ENCODE measurements at places on chromosomes 3 and 15.

DNA sequence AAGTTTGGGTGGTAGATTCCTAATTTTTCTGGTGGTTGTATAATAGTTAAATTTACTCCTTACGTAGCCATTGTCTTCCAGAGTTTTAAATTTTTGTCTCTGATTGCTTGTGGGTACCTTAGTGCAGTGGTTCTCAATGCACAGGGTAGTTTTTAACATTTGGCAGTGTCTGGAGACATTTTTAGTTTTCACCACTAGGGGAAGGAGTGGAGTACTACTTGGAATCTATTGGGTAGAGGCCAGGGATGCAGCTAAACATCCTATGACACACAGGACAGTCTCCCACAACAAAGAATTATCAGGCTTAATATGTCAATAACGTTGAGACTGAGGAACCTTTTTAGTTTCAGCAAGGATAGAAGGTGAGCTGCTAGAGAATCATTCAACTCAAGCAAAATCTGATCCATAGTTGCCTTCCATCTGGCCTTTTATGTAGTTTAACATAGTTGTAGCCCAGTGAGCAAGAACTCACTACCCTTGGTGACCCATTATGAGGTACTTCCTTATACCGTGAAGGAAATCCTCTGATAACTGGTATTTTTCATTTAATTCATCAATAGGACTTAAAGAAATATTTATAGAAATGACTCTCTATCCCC, 8.6 kb upstream of the STX19 start:
- DNase-seq, result no peak

DNA sequence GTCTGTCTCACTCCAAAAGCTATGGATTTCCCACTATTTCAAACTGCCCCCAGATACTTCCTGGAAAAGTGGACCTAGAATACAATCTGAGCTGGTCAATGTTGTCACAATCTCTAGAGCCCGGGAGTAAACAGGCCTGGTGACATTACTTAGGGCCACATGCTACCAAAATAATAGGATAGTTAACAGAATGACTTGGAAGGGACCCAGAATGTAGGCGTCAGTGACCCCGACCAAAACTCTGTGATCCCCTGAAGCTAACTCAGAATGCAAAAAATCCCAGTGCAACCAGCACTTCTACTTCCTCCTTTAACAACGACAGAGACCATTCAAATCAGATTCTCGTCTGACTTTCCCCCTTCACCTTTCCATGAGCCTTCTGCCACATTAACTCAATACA, 51.5 kb upstream of the CDV3 start:
- no peak for DNase-seq

DNA sequence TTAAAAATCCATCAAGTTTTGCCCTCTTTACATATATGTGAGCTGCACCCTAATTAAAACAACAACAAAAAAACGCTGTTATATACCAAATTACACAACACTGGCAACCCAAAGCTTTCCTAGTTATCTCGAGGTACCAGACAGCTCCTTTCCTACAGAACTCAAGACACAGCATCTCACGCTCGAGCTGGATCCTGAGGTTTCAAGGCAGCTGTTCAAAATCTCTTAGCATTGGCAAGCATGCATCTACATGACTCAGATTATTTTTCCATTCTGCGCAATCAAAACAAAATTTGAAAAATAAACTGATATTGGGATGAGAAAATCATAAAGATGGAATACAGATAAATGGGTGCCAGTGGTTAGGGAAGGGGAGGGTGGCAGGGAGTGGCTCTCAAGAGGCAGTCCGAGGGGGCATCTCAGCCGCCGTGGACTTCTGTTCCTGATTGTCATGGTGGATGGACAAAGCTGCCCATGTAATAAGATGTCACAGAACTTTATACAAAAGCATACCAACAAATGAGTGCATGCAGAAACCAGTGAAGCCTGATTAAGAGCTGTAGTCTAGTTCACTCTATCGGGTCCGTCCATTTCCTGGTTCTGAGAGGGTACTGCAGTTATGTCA, 91.5 kb downstream of the ADAMTS17 start:
- no peak for DNase-seq

DNA sequence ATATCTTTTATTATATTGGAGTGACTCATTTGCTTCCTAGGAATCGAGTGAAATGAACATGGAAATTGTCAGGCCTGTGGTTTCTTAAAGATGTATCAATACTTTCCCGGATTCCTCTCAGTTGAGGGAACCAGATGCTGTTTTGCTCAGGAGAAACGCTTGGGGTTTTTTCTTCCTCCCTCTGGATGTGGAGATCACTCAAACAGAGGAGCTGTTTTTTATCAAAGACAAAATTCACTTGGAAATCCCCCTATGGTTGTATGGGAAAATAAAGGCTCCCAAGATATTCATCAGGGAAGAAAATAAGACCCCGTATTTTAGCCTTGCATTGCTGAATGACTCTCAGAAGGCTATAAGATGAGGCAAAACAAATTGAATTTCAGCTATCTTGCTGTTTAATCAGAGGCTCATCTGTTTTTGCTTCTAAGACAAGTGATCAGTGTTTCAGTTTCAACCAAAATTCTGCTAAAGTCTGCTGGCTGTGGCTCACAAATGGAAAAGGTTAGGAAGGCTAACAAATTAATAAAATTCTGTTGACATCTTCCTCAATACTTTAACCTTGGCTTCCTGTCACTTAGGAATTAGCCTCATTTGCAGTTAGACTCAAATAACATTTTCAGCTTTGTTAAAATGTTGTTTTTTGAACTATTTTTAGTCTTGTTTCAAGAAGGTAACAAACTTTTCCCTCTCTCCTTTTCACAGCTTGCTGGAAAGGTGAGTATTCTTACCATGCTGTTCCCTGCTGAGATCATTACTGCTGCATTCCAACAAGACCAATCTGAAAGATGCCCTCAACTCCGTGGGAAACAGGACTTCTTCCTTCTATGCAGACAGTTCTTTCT, 83.6 kb downstream of the COL6A5 start:
- DNase-seq, result no peak

- no peak for DNase-seq
Observed at GRCh38 chr15:74158855-74159650, 14.5 kb upstream of the ISLR start.

- DNase-seq, result no peak
Observed at GRCh38 chr3:184600685-184601377, 39.2 kb downstream of the EPHB3 start.

DNA sequence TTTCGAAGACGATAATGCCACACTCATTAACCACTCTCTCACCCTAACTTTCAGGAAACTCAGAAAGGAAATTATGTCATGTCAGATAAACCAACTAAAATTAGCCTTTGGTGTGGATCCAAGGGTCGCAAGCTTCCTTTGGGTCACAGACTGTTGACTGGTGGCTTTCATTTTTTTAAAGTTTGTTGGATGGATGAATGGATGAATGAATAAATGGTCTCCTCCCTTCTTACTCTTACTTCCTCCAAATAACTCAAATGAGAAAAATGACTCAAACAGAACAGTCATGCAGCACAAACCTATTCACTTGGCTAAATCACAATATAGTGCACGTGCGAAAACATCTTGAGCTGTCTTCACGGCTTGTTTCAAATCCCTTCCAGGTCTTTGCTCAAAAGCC, 82.9 kb upstream of the HACD2 start:
- DNase-seq, result no peak

DNA sequence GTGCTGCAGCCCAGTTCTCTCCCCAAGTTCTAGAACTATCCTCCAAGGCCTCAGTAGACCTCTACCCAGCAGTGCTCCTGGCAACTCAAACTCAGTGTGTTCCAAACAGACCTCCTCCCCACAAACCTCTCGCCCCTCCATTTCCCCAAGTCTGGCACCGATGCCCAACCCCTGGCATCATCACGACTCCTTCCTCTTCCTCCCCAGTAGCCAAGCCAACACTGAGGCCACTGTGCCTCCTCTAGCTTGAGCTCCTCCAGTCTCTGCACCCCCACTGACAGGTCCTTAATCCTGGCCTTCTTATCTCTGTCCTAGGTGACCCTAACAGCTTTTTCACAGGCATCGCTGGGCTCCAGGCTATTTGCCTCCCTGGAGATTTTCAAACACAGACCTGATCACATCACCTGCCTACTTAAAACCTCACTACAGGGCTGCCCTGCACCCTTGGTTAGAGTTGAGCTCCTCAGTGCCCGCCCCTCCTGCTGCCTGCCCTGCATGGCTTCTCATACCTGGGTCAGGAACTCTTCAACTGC, 6.8 kb downstream of the ARPIN start:
- no peak for DNase-seq

- no peak for DNase-seq
Observed at GRCh38 chr15:98663045-98663444, 14.7 kb downstream of the IGF1R start.

DNA sequence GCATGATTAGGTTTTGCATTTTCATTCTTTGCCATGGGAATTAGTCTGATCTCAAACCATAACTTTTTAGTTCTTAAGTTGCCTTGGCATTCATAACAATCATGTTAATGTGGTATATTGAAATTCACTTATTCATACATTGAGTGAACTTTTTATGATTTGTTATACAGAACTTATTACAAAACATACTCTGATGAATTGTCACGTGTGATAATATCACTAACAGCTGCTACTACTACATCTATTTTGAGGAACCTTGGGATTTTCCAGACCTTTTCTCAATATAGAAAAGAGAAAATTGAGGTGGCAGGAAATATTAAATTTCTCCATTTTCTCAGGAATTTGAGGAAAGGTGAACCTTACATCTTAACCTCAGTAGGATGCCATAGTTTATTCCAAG, 9.2 kb downstream of the LXN start:
- DNase-seq, result no peak

- no peak for DNase-seq
Observed at GRCh38 chr3:172263781-172264486, 184.3 kb downstream of the GHSR start.

- DNase-seq, result no peak
Observed at GRCh38 chr3:86578071-86578470, 412.9 kb downstream of the VGLL3 start.

- no peak for DNase-seq
Observed at GRCh38 chr3:117735481-117736101, 1026.0 kb downstream of the TUSC7 start.

- no peak for DNase-seq
Observed at GRCh38 chr15:88908697-88909621, 4.2 kb downstream of the MFGE8 start.

DNA sequence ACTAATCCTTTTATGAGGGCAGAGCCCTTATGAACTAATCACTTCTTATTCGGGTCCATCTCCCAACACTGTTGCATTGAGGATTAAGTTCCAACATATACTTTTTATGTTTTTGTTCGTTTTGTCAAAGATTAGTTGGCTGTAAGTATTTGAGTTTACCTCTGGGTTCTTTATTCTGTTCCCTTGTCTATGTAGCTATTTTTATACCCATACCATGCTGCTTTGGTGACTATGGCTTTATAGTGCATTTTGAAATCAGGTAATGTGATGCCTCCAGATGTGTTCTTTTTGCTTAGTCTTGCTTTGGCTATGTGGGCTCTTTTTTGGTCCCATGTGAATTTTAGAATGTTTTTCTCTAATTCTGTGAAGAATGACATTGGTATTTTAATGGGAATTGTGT, 166.4 kb upstream of the KCNMB2 start:
- no peak for DNase-seq

DNA sequence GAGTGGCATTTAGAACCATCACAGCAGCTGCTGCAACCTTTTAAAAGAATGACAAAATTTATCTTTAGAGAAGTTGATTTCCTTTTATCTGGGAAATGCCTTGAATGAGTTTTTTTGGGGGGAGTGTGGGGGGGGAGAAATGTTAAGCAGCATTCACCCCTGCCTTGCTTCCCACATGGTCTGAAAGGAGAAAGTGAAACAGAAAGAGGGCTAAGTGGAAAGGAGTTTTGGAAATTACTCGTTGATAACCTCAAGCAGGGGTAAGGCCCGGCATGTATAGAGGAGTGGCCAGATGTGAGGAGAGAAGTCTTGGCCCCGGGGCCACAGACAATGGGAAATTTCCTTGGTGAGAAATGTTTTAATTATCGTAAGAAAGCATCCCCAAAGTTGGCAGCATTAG, 23.5 kb downstream of the B3GALNT1 start:
- DNase-seq, result no peak

GRCh38 chr3:116256843-116257485, 188.3 kb downstream of the LSAMP start:
- no peak for DNase-seq

GRCh38 chr15:69926006-69926405, 171.7 kb downstream of the TLE3 start:
- DNase-seq, result no peak

- DNase-seq, result no peak
Observed at GRCh38 chr15:62446984-62447383, 281.9 kb upstream of the C2CD4B start.

GRCh38 chr3:196168808-196169391, 42.3 kb downstream of the ZDHHC19 start:
- DNase-seq, result no peak

DNA sequence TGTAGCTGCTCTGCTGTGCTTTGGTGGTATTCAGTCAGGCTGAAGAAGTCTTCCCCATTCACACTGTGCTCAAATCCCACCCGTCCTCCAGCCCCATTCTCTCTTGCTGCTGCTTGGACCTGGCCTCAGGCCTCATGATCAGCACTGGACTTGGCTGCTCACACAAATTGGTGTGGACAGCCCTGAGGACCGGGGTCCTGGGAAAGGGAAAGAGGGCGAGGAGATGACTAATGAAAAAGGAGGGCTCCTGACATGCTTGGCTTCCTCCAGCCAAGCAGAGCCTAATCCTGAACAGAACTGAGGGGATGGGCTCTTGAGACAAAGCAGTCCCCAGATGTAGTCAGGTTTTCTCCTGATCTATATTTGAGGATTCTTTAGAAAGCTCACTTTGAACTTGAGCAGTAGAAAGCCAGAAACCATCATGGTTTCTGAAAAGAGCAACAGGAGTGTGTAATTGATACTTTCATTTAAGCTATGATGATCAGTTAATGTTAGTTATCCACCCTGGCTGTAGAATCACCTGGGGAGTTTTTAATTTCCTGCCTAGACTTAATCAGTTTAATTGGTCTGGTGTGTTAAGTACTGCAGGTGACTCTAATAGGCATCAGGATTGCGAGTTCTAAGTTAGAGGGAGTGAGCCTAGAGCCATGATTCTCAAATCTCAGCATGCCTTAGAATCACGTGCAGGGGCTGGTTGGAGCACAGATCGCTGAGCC, 79.4 kb upstream of the THBS1 start:
- no peak for DNase-seq

All from stimulated activated CD4-positive, alpha-beta T cell treated with anti-CD3 and anti-CD28 coated beads, TNF-alpha, amount 100 ng/mL, for 1 hour (primary cell).